Stimulated activated CD8-positive, alpha-beta memory T cell treated with anti-CD3 and anti-CD28 coated beads, Interleukin-2, amount 100 ng/mL, for 1 hour (primary cell): ENCODE measurements at places on chromosomes 5 and 9.

DNA sequence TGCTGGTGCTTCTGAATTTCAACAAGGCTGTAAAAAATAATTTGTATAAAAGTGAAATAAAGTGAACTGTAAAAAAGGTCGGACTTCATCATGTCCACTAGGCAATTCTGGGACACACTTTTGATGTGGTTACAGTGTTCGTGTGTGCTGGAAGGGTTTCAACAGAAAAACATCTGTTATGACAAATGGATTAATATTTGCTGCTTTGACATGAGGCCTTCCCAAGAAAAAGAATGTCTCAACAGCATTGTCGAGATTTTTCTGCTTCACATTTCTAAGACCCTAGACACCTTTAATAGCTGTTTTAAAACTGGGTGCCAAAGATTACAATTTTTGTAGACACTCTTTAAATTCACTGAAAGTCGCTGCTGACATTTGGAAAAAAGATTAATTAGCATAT is 216.6 kb downstream of the SLC12A2 start:
- DNase-seq = no peak

- no peak for DNase-seq
Observed at GRCh38 chr5:34608859-34609648, 47.1 kb upstream of the RAI14 start.

DNA sequence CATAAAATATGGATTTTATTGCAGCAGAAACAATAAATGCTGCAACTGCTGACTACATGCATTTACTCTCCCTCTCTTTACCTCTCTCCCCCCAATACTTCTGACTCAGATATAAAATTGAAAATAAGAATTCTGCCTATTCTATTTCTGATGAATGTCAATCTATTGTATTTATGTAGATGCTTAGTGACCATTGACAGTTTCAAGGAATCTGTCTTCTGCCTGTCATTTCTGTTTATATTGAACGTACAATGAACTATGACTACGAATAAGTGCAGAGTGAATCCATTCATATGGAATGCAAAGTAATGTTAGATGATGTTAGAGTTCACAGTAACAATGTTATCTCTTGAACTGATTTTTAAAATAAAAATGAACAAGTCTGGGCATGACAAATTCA is 898 bp downstream of the CDH10 start:
- DNase-seq = no peak

DNA sequence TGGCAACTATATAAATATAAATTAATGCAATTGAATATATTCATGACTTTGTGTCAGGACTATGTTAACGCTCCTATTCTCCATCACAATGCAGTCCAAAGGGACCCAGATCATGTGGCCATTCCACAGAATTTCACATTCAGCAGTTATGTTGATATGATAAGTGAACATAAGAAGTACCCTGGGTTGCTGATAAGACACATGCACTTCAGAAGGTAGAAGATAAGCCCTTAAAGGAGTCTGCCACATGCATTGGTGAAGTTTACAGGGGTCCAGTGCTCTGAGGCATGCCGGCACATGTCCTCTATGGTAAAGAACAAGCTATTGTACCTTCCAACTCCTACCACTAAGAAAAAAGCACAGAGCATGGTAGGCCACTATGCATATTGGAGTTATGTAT is 76.4 kb downstream of the PHAX start:
- no peak for DNase-seq

GRCh38 chr9:88007291-88007650 is 32.9 kb upstream of the CDK20 start:
- DNase-seq = no peak
